ENCODE measurements at places on chromosomes 7 and 10. TPM values are rescaled to one million over a fixed set of nuclear protein-coding genes. Genes with fewer than 3 reads are reported as not detected.

Gene NET1
- total RNA-seq: 153 TPM

GRCh38 chr10:51700228-51700817 lies 928 bp upstream of the CSTF2T start:
- DNase-seq: peak; percentile 76

- DNase-seq: no peak
These were observed 69.4 kb upstream of the OGDHL start for GRCh38 chr10:49831352-49832035.

Gene RASA4B
- total RNA-seq: 1.5 TPM

DNA sequence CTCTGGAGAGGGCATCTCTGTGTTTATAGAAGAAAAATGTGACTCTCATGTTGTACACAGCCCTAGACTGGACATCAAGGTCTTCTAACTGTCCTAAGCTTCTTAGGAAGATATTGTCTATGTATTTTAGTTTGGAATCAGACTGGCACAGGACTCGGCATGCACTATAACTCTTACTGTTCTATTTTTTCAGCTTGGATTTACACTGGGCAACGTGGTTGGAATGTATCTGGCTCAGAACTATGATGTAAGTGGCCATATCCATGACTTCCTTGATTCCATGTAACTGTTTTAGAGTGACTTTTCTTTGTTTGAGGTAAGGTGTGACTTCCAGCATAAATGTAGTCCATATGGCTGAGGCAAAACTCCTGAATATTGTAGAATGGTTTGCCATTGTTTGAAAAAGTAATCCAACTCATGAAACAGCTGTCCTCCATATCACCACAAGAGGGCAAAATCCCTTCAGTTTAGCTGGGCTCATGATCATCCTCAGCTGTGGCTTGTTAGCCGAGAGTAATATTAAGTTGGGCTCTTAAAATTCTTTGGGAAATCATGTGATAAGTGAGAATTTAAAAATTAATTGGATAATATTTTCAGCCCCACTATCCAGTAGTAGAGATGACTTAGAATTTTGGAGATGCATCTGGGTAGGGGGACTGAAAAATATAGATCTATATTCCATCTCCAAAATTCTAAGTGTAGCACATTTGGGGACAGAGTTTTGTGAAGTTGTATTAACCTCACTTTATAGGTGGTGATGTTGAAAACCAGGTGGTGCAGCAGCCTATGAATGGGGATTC lies 10.4 kb downstream of the STMP1 start:
- DNase-seq: peak; percentile 48
